ENCODE measurements at places on chromosomes 2 and 18.

DNA sequence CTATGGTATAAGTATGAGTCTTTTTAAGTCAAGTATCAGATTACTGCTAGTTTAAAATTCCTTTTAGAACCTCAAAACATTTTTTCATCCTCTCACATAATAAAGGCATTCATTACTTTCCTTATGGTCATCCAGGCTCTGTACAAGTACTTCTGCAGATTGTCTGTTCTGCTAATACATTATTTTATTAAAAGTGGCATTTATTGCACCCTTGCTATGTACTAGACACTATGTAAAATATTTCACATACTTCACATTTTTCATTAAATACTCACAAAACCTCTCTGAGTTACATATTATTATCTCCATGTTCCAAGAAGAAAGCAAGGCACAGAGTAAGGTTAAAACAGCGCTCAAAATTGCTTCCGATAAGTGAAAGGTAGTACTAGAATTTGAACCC is 84.1 kb downstream of the RAPH1 start:
- no peak for DNase-seq

- no peak for DNase-seq
Observed at GRCh38 chr2:9032121-9032520, 28.6 kb upstream of the MBOAT2 start.

DNA sequence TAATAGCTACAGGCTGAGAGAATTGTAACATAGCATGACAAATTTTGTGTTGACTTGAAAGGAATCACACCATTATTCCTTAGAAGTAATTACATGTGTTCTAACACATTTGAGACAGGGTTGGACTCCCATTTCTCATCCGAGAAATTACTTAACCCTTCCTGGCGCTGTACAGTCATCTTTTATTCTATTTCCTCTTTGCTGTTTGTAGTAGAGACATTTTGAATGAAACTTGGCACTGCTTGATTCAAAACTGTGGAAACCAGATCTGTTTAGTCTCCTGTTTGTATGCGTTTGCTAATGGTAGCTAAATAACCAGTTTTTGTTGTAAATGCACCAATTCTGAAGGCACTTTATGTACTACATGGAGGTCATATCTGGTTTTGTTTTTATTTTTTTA is 231.9 kb downstream of the ALPK2 start:
- no peak for DNase-seq

GRCh38 chr2:212052412-212053159 is 486.0 kb downstream of the ERBB4 start:
- peak; percentile 38 for DNase-seq

- no peak for DNase-seq
Observed at GRCh38 chr2:184727813-184728212, 129.5 kb downstream of the ZNF804A start.

DNA sequence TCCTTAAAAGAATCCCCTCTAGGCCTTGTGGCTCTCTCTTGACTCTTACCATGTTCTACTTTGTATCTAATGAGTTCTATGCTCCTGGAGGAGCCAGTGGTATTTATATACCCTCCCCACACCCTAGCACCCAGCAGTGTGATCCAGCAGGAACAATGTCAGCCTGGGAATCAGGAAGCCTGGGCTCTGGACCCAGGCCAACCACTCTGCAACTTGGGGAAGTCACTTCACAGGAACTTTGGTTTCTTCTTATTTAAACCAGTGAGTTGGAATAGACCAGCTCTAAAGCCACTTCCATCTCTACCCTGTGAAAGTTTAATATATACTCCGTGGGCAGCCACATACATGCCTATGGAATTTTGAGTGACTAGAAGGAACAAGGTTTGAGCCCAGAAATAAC is 11.6 kb upstream of the SPTBN1 start:
- DNase-seq: no peak

GRCh38 chr18:21313576-21313975 is 71.5 kb downstream of the GREB1L start:
- DNase-seq: no peak

Data from AG04450 (cell line).